OCI-LY7 (cell line): ENCODE measurements at places on chromosomes 1 and 21.

DNA sequence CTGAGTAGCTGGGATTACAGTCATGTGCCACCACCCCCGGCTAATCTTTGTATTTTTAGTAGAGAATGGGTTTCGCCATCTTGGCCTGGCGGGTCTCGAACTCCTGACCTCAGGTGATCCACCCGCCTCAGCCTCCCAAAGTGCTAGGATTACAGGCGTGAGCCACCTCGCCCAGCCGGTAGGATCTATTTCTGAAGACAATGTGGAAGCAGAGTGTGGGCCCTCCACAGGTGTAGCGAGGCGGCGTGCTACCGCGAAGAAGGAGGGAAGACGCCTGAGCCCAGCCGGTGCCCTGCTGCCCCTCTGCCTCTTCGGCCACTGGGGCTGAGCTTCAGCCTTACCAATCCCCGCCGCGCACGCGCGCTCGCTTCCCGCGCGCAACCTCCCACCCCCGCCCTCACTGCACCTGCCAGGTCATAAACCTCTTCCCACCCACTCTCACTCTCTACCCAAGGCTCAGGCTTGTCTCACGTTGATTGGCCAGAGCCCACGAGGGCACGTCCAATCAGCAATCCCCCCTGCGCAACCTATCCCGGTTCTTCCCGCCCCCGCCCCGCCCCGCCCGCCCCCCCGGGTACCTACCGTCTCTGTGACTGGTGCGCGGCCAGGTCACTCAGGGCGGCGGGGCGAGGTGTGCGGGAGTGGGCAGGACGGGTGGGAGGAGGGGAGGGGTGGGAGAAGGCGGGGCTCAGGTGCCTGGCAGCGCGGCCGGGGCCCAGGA is 409 bp upstream of the HOOK1 start:
- no peak for DNase-seq

DNA sequence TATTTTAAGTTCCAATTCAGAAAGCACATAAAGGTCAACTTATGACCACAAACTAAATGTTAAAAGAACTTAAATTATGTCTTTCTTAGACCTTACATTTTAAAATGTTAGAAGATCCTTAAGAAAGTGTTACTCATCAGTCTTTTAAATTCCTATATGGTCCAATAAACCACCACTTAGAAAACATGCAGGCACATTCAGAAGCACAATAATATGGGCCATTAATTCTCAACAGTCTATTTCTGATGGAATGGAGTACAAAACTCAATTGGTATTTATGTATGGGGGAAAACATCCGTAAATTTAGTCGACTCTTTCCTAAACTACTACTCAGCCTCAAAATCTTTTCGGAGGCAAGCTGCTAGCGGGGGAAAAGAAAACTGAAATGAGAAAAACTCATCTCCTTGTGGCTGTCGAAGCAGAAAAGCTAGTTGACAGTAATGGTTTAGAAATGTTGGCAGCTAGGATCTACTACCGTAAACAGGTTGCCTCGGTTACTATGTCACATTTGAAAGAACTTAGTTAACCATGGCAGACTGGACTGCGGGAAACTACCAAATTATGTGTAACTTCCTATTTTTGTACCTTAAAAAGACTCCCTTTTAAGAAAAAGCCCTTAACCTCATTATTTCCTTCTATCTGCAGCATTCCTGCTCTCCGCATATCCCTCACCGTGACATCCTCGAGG is 1.0 kb downstream of the TRMT1L start:
- DNase-seq: peak; percentile 16

DNA sequence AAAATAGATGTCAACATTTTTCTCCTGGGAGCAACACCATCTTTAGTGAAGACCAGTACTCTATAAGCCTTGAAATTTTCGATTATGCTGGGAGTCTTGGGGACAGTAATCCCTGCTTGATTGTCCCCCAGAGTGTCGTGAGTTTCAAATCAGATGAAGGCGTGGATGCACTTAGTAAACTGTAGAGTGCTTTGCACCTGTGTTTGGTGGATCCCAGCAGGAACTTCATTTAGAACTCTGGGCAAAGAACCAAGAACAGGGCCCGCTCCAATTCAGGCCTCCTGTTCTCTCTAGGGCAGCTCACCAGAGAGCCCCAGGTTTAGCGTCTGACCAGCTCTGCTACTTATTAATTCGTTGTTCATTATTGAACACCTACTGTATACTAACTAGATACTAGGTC is 1.5 kb downstream of the GPX7 start:
- no peak for DNase-seq

DNA sequence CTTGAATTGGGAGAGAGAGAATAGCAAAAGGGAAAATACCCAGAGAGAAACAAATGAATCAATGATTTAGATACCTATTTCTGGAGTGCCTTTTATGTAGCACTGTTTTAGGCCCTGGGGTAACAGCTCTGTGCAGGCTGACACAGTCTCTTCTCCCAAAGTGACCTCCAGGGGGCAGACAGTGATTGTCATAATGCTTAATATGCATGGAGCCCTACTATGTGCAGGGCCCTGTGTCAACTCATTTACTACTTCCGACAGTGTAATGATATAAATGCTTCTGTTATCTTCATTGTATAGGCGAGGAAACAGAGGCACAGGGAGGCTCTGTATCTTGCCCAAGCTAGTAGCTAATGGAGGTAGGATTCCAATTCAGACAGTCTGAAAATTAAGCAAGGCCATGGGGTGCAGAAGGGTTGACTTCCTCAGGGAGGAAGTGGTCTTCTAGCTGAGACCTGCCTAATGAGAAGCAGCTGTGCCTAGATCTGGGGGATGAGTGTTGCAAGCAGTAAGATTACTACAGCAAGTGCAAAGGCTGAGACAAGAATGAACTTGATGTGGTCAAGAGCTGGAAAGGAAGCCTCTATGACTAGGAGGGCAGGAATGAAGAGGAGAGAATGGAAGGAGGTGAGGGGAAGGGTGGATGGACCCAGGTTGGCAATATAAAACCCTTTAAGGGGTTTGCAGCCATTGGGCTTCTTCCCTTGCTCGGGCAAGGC is 16.2 kb upstream of the SERINC2 start:
- DNase-seq: peak; percentile 26

GRCh38 chr1:208644401-208645160 is 400.4 kb upstream of the PLXNA2 start:
- DNase-seq: no peak

DNA sequence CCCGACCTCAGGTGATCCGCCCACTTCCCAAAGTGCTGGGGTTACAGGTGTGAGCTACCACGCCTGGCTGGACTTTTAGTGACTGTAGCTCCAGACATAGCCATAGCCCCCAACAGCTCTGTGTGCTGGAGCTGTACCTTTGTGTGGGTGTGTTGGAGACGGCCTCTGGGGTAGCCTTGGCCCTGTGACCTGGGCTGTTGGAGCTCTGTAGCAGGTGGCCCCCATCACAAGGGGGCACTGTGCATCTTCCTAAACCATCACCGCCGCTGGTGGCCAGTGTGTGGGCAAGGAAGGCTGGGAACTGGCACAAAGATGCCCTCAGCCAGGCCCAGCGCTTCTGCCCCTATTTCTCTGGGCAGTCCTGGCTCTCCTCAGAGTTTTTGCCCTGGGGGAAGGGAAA is 38.4 kb upstream of the FOXO6 start:
- peak; percentile 41 for DNase-seq

DNA sequence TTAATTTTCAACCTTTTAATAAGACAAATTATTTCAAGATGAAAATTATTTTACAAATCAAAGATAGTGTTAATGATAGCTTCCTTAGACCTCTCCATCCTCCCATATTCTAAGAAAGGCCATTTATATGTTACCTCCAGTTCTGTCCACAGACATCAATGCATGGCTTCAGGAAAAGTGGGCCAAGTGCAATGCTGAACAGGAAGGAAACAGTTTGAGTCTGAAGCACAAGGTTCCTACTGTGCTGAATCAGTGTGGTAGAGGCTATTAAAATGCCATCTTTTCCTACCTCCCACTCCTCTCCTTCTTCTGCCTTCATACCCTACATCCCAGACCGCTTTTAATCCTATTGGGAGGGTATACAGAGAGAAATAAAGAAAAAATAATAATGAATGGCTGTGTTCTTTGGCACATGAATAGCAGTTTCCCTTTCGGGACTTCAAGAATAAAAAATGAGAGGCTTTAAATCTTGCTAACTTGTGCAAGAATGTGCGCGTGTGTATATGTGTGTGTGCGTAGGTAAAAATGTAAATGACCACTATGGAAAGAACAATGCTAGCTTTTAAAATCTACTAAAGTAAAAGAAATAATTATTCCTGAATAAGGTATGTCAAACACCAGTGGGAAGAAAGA is 62.6 kb upstream of the C1orf105 start:
- DNase-seq: peak; percentile 22

DNA sequence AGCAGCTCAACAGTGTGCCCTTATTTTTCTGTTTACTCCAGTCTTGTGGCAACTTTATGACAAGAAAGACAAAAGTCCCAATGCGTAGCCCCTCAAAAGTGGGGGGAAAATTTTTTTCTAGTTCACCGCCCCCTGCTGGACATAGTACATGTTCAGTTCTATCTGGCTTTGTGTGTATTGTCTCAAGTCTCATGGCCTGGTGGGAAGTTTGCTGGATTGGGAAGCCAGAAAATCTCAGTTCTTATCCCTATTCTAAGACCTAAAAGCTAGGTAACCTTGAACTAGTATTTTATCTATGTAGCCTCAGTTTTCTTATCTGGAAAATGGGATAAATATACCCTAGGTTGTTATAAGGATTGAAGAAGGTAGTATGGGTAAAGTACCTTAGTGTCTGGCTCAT is 55.8 kb upstream of the LDLRAP1 start:
- DNase-seq: peak; percentile 53

DNA sequence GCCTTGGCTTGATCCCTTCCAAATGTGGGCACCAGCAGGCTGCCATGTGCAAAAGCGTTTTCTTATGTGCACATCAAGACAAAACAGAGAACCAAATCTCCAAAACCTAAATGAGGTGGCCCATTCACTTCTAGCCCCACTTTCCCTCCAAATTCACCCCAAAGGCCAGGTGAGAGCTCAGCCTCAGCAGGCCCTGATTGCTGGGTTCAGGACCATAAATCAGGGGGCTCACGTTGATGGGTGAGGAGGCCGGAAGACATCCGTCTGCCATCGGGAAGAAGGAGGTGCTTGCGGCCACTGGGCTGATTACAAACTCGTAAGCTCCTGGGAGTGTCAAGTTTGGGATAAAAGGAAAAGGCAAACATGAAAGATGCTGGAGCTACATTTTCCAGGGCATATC is 86.7 kb upstream of the CLDN14 start:
- DNase-seq: no peak

GRCh38 chr1:109115685-109116084 is 1.8 kb downstream of the ELAPOR1 start:
- DNase-seq: no peak

DNA sequence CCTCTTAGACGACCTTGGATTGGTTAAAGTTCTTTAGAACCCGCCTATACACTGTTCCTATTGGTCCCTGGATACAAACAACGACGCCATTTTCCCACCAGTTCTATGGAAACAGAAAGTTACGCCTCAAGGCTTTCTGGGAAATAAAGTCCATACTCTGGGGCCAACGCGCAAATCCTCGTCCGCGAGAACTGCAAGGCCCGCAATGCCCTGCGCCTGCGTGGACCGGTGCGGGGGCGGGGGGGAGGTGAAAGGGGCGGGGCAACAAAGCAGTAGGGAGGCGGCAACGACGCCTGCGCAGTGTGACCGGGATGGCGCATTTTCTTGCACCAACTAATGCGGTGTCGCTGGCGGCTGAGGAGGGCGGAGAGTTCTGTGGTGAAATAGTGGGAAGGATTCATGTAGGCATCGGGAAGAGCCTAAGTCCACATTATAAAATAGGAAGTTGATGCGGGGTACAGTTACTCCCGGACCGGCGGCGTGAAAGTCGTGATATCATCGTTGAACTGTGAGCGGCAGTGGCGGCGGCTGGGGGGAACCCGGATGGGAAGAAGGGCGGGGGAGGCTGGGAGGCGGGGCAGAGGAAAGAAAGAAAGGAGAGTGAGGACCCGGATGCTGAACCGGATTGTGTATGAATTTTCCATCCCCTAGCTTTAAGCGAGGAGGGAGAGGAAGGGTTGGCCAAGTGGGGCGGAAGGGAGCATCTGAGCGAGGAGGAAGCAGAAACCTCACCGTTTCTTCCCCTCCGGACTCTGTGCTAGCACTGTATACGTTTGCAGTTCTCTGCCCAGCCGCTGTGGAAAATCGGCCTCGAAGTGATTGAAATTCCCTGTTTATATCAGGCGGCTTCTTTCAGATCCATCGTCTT is at the start of gene GGPS1:
Gene GGPS1 (plus strand): TSS at position 300 of the 868 bp plus-strand sequence. CDS start 6,695 bp downstream, outside the sequence.
- peak; percentile 100 for DNase-seq

DNA sequence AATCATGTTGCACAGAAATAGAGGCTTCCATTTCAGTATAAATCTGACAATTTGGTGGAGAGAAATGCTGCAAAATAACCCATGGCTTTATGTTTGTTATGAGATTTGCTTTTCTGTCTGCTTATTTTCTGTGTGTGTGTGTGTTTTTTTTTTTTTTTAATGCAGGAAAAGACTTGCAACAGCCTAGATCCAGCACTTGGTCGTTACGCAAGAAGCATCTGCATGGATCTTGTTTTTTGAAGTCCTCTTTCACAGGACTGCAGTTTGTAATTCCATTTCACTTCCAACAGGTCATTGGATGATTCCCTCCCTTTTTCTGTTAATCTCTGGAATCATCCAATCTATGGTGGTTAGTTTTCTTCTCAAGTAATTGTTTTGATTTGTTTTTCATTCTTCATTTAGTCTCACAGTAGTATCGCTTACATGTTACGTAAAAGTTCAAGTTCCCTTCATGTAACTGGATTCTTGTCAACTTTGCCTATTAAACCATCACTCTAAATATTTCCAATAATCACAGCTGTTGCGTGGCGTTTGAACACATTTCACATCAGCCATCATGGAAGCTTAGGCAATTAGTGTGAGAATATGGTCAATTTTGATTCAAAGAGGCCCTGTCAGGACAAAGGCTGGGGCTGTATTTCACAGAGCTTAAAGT is 312.9 kb downstream of the NFIA start:
- no peak for DNase-seq

DNA sequence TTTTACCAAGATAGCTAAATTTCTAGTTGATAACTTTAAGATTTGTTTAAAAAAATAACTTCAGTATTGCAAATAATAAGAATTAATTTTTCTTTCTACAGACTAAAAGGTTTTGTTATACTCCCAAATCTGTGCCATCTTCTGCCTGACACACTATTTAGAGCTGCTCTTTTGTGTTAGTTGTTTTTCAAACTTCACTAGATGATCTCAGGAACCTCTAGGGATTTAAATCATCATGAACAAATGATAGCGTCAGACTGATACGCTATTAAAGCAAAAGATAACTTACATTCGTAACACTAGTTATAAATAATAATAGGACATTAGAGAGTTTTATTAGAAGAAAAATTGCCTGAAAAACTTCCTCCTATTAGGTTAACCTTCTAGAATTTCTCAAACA is 243.1 kb upstream of the CXADR start:
- no peak for DNase-seq

DNA sequence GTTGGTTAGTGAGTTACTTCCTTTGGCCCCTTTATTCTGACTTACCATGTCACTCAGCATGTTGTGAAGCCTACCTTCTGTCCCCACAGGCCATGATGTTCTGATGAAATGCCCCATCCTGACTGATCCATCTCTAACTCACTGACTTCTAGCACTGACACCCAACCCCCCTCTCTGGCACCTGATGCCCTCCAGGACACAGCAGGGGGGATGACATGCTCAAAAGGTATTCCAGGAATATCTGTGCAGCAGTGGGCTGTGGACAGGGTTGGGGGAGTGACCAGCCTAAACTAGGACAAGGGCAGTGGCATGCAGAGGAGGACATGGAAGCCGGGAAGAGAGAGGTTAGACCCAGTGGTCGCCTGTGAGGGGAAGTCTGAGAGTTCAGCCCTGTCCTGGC is 25.5 kb downstream of the SYT2 start:
- DNase-seq: no peak

GRCh38 chr1:67957066-67957465 is 93.4 kb downstream of the DIRAS3 start:
- no peak for DNase-seq

GRCh38 chr1:68180441-68181164 is 51.7 kb downstream of the WLS start:
- no peak for DNase-seq
